ENCODE measurements at places on chromosomes 3 and 15. TPM values are rescaled to one million over a fixed set of nuclear protein-coding genes. Genes with fewer than 3 reads are reported as not detected.

PLSCR2 gene
- total RNA-seq = not detected

OR5H14 gene
- not detected for total RNA-seq

FBXO40 gene
- not detected for total RNA-seq

CCDC13 gene
- total RNA-seq = 1.4 TPM

PPP1R14D gene
- not detected for total RNA-seq

MAP4 gene
- total RNA-seq = 136 TPM

KLF13 gene
- 40.7 TPM for total RNA-seq

BFSP2 gene
- total RNA-seq = not detected

KLHL40 gene
- total RNA-seq = not detected

TARS3 gene
- 9.2 TPM for total RNA-seq

KNG1 gene
- total RNA-seq = not detected

SCN5A gene
- 0.37 TPM for total RNA-seq

HRG gene
- total RNA-seq = not detected

TMCO5A gene
- not detected for total RNA-seq

All from subcutaneous preadipocyte (primary cell).